Karpas-422 (cell line): ENCODE measurements at places on chromosomes 4 and X. TPM values are rescaled to one million over a fixed set of nuclear protein-coding genes. Genes with fewer than 3 reads are reported as not detected.

Gene MAGEA2B
- not detected in 2 replicates for total RNA-seq

GRCh38 chr4:186684889-186685309, 38.8 kb downstream of the FAT1 start:
- H3K36me3 ChIP-seq, result no peaks in the 10 kb centered on the region
- DNase-seq, result no peak
- H3K27me3 ChIP-seq, result no peaks in the 10 kb centered on the region
- H3K27ac ChIP-seq, result no peak overlapping the region
- H3K4me1 ChIP-seq, result no peaks in the 10 kb centered on the region
- no peak overlapping the region for H3K4me3 ChIP-seq

Gene MCTS1
- 26.2 and 69.6 TPM in 2 replicates for total RNA-seq

DNA sequence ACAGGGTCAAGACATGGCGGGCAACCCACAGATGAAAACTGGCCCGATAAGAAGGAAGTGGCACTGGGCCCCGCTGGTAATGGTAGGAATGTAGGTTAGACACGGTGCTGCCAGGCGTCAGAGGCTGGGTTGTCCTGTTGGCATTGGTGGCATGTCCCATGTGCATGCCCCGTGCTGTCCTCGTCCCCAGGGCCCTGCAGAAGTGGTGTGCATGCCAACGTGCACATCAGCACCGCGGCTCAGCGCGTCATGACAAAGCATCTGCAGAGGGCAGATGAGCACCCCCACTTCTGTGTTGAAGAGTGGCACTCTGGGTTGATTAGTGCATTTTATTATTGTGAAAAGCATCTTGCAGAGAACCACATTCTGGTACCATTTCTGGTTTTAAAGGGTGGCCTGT, 35.6 kb downstream of the NELFA start:
- H3K27me3 ChIP-seq, result no peaks in the 10 kb centered on the region
- peaks cover 11% of the 10 kb centered on the region for H3K36me3 ChIP-seq
- no peaks in the 10 kb centered on the region for H3K4me1 ChIP-seq
- no peak for DNase-seq

DNA sequence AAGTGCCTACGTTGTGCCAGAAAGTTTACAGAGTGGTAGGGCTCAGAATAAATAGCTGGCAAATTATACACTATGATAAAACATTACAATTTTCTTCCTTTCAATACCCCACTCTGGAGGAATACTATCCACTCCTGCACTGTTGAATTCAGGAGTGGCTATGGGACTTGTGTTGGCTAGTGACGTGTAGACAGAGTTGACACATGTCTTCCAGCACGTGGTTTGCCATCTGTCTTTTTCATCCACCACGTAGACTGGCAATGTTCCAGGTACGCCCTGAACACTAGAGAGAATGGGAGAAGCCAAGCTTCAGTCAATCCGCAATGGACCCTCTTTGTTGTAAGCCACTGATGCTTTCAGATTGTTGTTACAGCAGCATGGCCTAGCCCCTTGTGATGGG, 168.8 kb upstream of the RBPJ start:
- H3K36me3 ChIP-seq, result no peaks in the 10 kb centered on the region
- no peaks in the 10 kb centered on the region for H3K27me3 ChIP-seq
- no peak for DNase-seq
- H3K4me1 ChIP-seq, result no peaks in the 10 kb centered on the region
- H3K27ac ChIP-seq, result no peak overlapping the region

DNA sequence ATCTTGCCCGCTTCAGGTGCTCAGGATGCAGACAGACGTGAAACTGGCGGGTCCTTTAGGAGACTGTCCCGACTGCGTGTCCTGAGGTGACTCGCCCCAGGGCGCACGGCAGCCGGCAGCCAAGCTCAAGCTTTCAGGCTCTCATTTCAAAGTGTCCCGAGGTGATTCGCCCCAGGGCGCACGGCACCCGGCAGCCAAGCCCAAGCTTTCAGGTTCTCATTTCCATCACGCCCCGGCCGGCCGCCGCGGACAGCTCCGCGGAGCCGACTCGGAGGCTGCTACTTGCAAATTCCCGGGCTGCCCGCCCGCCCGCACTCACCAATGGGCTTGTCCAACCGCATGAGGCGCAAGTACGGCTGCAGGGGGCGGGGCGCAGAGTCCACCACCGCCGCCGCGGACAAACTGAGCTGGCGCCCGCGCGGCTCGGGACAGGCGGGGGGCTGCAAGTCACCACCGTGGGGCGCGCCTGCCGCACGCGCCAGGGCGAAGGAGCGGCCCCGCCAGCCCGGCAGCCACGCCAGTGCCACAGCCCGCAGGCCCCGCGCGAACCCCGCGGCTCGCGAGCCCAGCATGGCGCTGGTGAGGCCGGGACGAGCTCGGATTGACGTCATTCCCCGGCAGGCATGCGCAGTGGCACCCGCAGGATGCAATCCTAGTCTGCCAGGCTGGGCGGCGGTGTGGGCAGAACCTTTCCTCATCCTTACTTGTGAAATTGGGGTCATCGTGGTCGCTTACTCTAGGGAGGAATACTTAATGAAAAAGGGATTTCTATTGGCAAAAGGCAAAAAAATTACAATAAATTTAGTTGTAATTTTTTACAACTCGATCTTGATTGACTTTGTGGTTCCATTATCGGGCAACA, at the start of gene COQ2:
Gene COQ2 (minus strand): TSS at position 606 of the 862 bp plus-strand sequence. CDS start 34 bp downstream, at position 572.
- no peaks in the 10 kb centered on the region for H3K27me3 ChIP-seq
- H3K4me1 ChIP-seq, result peaks cover 19% of the 10 kb centered on the region
- H3K27ac ChIP-seq, result no peak within 1 kb of the TSS
- H3K4me3 ChIP-seq, result peak within 1 kb of the TSS; percentile 79

- no peaks in the 10 kb centered on the region for H3K4me1 ChIP-seq
- peaks cover 62% of the 10 kb centered on the region for H3K36me3 ChIP-seq
- peak; percentile 56 for DNase-seq
- H3K4me3 ChIP-seq, result no peak overlapping the region
- H3K27ac ChIP-seq, result no peak overlapping the region
Measured at GRCh38 chr4:2954358-2955185, 8.6 kb downstream of the NOP14 start.

DNA sequence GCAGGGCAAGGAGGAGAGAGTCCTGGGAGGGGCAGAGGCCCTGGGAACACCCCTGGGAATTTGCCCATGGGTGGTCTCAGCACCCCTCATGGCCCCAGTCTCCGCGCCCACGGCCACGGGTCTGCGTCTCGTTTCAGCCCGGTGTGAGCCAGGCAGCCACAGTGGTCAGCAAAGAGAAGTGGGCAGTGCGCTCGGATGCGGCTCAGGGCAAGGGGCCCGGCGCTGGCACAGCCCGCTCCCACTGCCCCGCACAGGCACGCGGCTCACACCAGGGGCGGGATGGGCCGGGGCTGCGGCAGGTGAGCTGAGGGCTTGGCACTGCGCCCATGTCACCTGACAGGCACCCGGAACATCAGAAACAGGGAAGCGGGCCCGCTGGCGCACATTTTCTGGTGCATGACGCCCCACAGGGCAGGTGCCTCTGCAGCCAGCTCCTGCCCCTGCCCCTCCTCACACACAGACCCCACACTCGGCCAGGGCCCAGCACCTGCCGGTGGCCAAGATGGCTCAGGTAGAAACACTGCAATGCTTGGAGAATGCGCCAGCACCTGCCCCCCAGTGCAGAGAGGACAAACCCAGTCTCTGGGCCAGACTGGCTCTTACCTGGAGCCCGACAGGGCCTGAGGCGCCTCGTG, 41.9 kb upstream of the MXD4 start:
- H3K36me3 ChIP-seq, result no peaks in the 10 kb centered on the region
- peaks cover 2% of the 10 kb centered on the region for H3K4me1 ChIP-seq
- no peak overlapping the region for H3K27ac ChIP-seq
- no peak for DNase-seq
- H3K4me3 ChIP-seq, result no peak overlapping the region

- no peak for DNase-seq
- no peaks in the 10 kb centered on the region for H3K27me3 ChIP-seq
- H3K4me1 ChIP-seq, result peaks cover 23% of the 10 kb centered on the region
- peaks cover 21% of the 10 kb centered on the region for H3K36me3 ChIP-seq
Measured at GRCh38 chr4:6815029-6815836, 32.7 kb downstream of the KIAA0232 start.

DNA sequence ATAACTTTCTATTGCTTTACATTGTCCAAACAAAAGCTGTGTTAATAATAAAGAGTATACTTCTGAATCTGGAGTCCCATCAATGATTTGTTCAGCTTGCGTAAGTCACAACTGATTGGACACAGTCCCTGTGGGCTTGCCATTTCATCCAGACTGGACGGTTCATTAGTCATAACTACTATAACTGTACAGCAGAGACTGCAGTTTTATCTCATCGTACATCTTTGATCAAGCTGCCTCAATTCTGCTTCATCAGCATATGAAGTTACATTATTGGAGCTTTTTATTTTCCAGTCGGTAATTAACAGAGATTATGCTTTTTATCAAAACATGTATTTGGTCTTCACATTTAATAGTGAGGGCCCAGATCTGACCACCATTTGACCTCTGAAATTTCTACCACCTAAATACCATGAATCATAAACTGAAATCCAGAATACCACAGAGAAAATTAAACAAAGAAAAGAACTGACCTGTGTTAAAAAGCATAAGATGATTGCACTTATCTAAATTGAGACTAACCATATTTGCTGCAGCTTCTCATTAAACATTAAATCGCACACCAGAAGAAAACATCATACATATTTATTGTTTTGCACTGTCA, 12.5 kb upstream of the MAB21L2 start:
- H3K27ac ChIP-seq, result no peak overlapping the region
- no peaks in the 10 kb centered on the region for H3K27me3 ChIP-seq
- DNase-seq, result no peak
- no peak overlapping the region for H3K4me3 ChIP-seq

- DNase-seq, result no peak
- H3K4me3 ChIP-seq, result no peak overlapping the region
- no peaks in the 10 kb centered on the region for H3K27me3 ChIP-seq
- no peak overlapping the region for H3K27ac ChIP-seq
- no peaks in the 10 kb centered on the region for H3K36me3 ChIP-seq
Measured at GRCh38 chr4:84535901-84536300, 36.8 kb upstream of the NKX6-1 start.

DNA sequence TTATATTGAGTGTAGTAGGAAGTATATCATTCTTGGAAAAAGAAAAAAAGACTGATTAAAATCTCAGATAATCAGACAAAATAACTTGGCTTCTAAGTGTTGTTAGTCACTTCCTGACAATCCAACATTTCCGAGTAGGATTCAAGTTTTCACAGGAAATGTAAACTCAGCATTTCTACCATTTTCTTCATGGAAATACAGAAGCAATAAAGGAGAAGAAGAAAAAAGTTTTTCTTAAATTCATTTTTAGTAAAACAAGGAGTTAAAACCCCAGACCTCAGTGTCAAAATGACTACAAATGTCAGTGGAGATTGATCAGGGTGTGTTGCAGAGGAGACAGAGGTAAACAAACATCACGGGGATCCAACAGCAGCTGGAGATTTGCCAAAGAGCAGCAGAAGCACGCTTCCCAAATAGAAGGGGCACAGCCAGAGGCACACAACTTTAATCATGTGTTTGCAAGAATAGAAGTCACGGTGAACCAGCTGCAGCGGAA, 129.3 kb upstream of the FAM9B start:
- H3K4me3 ChIP-seq, result no peak overlapping the region
- no peaks in the 10 kb centered on the region for H3K36me3 ChIP-seq
- DNase-seq, result no peak
- H3K27ac ChIP-seq, result no peak overlapping the region
- H3K4me1 ChIP-seq, result no peaks in the 10 kb centered on the region

- no peak overlapping the region for H3K27ac ChIP-seq
- no peak overlapping the region for H3K4me3 ChIP-seq
- H3K4me1 ChIP-seq, result no peaks in the 10 kb centered on the region
Measured at GRCh38 chrX:70901465-70901864, 7.0 kb downstream of the TEX11 start.

DNA sequence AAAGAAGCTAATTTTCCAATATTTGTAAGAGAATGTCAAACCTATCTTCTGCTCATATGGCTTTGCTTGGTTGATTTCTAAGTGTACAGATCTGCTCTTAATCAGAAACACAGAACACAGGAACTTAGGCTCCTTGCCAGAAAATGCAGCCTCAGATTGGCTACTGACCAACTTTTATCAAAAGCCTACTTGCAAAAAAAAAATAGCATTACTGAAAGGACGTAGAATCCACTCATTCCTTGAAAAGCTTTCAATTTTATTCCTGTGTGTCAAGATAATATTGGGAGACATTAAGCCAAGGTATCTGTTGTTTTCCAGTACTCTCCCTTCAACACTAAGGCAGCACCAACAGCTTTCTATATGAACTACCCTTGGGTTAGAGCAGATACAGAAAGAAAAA, 127.6 kb upstream of the INTU start:
- H3K27me3 ChIP-seq, result no peaks in the 10 kb centered on the region
- DNase-seq, result no peak
- H3K4me3 ChIP-seq, result no peak overlapping the region

GRCh38 chr4:25058796-25059195, 28.1 kb upstream of the LGI2 start:
- peak; percentile 55 for DNase-seq
- H3K36me3 ChIP-seq, result no peaks in the 10 kb centered on the region; the same call in 1 of the 2 replicates
- no peaks in the 10 kb centered on the region for H3K27me3 ChIP-seq
- H3K4me3 ChIP-seq, result no peak overlapping the region
- no peak overlapping the region for H3K27ac ChIP-seq

Gene COL25A1
- total RNA-seq, result 0.32 TPM in 1 of 2 replicates, not detected in the other

- no peaks in the 10 kb centered on the region for H3K27me3 ChIP-seq
- no peaks in the 10 kb centered on the region for H3K36me3 ChIP-seq
- DNase-seq, result peak; percentile 69
- no peaks in the 10 kb centered on the region for H3K4me1 ChIP-seq
Measured at GRCh38 chrX:140664939-140665338, 44.6 kb upstream of the LINC00632 start.

- H3K36me3 ChIP-seq, result no peaks in the 10 kb centered on the region
- H3K4me1 ChIP-seq, result no peaks in the 10 kb centered on the region
- no peak overlapping the region for H3K4me3 ChIP-seq
- H3K27me3 ChIP-seq, result no peaks in the 10 kb centered on the region
- DNase-seq, result no peak
Measured at GRCh38 chr4:138487670-138488069, 245.5 kb upstream of the SLC7A11 start.

GRCh38 chr4:92969650-92970379, 666.0 kb downstream of the GRID2 start:
- no peaks in the 10 kb centered on the region for H3K4me1 ChIP-seq
- no peaks in the 10 kb centered on the region for H3K36me3 ChIP-seq
- no peak overlapping the region for H3K27ac ChIP-seq
- H3K4me3 ChIP-seq, result no peak overlapping the region

- H3K27ac ChIP-seq, result no peak overlapping the region
- no peaks in the 10 kb centered on the region for H3K36me3 ChIP-seq
- H3K27me3 ChIP-seq, result no peaks in the 10 kb centered on the region
Measured at GRCh38 chr4:37054531-37055077, 189.9 kb upstream of the NWD2 start.

- DNase-seq, result no peak
- no peak overlapping the region for H3K4me3 ChIP-seq
- H3K27me3 ChIP-seq, result no peaks in the 10 kb centered on the region
- H3K27ac ChIP-seq, result no peak overlapping the region
- H3K36me3 ChIP-seq, result no peaks in the 10 kb centered on the region
- no peaks in the 10 kb centered on the region for H3K4me1 ChIP-seq
Measured at GRCh38 chr4:83724485-83725335, 188.8 kb downstream of the GPAT3 start.

Gene AKAP4
- total RNA-seq, result not detected in 2 replicates

- no peaks in the 10 kb centered on the region; the same call in 1 of the 2 replicates for H3K4me1 ChIP-seq
- no peaks in the 10 kb centered on the region for H3K27me3 ChIP-seq
- H3K36me3 ChIP-seq, result no peaks in the 10 kb centered on the region
- H3K4me3 ChIP-seq, result no peak overlapping the region
- DNase-seq, result no peak
Measured at GRCh38 chr4:123380728-123381716, 15.6 kb upstream of the SPRY1 start.
